ENCODE measurements at places on chromosomes 11 and 22. TPM values are rescaled to one million over a fixed set of nuclear protein-coding genes. Genes with fewer than 3 reads are reported as not detected.

DNA sequence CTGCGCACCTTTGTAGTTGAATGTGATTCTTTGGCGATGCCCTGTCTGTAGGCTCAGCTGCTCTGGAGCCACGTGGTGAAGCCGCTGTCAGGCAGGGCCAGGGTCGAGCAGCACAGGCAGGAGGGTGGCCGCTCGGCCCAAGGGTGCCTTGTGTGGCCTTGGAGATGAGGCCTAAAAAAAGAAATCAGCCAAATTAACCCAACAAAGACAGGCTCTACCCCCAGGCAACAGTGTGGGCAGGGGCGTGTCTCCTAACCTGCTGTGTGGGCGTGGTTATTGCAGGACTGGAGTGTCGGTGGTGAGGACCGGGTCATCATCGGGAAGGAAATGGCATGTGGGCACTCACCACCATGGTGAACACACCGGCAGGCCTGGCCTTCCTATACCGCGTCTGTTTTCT is 34.3 kb downstream of the CTTN start:
- no peaks in the 10 kb centered on the region for H3K27me3 ChIP-seq
- H3K27ac ChIP-seq, result no peak overlapping the region
- no peak for DNase-seq
- no peaks in the 10 kb centered on the region for H3K4me1 ChIP-seq

DNA sequence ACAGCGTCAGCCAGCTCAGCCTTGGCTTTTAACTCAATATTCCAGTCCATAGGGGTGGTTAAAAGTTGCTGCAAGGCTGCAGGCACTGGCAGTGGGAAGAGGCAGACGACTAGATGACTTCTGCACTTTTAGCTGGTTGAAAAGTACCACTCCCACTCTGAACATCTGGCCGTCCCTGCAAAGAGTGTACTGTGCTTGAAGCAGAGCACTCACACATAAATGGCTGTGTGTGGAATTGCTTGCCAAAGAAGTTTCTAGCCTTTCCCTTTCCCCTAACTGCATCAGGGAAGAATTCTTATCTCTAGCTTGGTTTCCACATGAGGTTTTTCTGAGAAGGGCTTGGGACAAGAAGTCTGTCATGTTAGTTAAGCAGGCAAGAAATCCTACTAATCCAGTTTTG is 5.1 kb upstream of the PHLDB1 start:
- peaks cover 34% of the 10 kb centered on the region for H3K36me3 ChIP-seq
- DNase-seq, result no peak
- H3K4me3 ChIP-seq, result no peak overlapping the region
- H3K4me1 ChIP-seq, result peaks cover 23% of the 10 kb centered on the region
- no peak overlapping the region for H3K27ac ChIP-seq

DNA sequence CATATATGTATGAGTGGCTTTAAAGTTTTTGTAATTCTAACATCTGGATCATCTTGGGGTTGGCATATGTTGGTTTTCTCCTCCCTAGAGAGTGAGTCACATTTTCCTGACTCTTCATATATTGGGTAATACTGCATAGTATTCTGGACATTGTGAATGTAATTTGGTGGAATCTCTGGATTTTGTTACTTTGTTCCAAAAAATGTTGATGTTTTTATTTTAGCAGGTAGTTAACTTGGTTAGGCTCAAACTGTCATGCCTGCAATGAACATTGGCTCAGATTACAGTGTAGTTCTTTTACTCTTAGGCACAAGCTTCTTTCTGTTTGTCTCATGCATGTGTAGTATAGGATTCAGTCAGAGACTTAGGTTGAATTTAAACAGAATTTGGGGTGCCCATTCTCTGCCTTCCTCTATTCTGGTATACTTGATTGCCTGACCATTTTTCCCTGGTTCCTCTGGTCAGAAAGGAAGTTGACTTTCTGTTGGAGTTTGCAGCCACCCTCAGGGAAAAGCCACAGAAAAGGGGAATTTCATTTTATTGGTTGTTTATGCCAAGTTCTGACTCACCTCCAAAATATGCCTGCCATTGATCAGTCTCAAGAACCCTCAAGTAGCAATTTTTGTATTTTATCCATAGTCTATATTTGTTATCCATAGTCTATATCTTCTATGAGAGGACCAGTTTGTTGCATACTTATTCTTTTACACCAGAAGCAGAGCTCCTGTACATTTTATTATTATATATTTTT is 151.7 kb downstream of the UVRAG start:
- peak overlapping the region; percentile 41 for H3K27ac ChIP-seq
- H3K27me3 ChIP-seq, result no peaks in the 10 kb centered on the region
- H3K4me1 ChIP-seq, result peaks cover 10% of the 10 kb centered on the region
- DNase-seq, result peak; percentile 84
- no peaks in the 10 kb centered on the region for H3K36me3 ChIP-seq

DNA sequence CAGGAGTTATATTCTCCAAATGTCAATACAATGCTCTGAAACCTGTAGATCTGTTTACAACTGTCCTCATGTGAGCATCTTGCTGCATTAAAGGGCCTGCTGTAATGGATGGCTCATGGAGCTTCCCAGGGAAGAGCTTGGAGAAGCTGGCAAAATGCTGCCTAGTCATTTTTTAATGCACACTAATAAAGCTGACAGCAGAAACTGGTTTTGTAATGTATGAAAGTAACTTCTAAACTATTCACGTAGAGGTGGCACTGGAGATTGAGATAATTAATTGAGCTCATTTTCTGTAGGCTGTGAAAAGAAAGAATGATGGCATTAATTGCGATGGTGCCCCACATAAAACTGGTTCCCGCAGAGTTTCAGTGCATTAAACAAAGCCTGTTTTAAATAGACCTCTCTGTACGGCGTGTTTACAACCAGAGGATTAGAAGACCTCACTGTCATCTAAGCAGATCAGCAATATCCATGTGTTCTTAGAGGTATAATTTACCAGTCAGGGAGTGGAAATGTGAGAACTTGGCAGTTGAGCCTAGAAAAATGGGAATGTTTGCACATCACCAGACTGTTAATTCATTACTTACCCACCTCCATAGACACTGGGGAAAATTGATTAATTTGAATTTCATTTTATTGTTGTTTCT is 16.0 kb downstream of the POLA2 start:
- H3K36me3 ChIP-seq, result peaks cover 13% of the 10 kb centered on the region
- peak overlapping the region; percentile 11 for H3K27ac ChIP-seq
- DNase-seq, result no peak
- no peaks in the 10 kb centered on the region for H3K27me3 ChIP-seq

DNA sequence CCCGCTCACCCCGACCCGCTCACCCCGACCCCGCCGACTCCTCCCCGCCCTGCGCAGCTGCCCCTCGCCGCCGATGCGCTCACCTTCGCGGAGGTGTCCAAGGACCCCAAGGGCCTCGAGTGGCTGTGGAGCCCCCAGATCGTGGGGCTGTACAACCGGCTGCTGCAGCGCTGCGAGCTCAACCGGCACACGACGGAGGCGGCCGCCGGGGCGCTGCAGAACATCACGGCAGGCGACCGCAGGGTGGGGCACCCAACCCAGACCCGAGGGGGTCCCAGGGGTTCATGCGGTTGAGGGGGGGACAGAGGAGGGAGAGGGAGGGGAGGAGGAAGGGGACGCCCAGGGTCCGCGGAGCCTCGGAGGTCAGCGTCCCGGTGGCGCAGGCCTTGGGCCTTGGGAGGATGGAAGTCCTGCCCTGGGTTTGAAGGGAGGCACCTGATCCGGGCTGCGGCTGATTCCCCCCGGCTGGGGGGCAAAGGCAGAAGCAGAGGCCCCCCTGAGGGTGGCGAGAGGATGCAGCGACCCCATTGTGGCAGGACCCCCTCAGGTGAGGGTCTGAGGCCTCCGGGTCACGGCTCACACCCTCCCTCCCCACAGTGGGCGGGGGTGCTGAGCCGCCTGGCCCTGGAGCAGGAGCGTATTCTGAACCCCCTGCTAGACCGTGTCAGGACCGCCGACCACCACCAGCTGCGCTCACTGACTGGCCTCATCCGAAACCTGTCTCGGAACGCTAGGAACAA is 9.2 kb downstream of the PKP3 start:
- DNase-seq, result no peak
- no peaks in the 10 kb centered on the region for H3K36me3 ChIP-seq
- H3K4me3 ChIP-seq, result no peak overlapping the region
- H3K27ac ChIP-seq, result no peak overlapping the region
- H3K27me3 ChIP-seq, result peaks cover 16% of the 10 kb centered on the region

- H3K4me1 ChIP-seq, result peaks cover 21% of the 10 kb centered on the region
- peak overlapping the region; percentile 95 for H3K27ac ChIP-seq
- DNase-seq, result no peak
- no peaks in the 10 kb centered on the region for H3K27me3 ChIP-seq
These were observed 762 bp downstream of the ANKRD13D start for GRCh38 chr11:67289651-67290479.

DNA sequence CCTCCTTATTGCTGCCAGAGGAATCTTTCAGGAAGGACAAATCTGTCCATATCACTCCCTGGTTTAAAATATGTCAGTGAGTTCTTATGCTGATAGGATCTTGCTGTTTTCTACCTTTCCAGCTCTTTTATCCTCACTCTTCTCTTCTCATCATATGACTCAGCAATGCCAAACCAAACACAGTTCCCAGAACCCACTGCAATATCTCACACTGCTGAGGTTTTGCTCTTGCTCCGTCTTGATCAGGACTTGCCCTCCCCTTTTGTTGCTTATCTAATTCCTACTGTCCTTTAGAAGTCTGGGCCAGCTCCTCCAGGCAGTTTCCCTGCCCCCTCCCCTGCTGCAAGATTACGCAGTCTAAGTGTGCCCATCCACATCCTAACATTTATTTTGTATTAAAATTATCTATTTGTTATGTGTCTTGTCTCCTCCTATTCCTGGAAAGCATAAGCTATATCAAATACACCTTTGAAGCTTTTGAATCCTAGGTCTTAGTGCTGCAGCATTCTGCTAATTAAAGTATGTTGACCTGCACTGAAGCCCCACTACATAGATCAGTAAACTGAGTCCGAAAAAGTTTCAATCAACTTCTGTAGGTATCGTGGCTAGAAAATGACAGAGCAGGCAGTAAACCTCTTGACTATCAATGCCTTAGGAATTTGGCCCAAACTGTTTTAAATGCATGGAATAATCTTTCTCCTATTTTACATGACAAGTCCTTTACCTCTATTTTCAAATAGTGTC is 119.2 kb upstream of the C11orf87 start:
- no peak overlapping the region for H3K4me3 ChIP-seq
- H3K4me1 ChIP-seq, result no peaks in the 10 kb centered on the region

DNA sequence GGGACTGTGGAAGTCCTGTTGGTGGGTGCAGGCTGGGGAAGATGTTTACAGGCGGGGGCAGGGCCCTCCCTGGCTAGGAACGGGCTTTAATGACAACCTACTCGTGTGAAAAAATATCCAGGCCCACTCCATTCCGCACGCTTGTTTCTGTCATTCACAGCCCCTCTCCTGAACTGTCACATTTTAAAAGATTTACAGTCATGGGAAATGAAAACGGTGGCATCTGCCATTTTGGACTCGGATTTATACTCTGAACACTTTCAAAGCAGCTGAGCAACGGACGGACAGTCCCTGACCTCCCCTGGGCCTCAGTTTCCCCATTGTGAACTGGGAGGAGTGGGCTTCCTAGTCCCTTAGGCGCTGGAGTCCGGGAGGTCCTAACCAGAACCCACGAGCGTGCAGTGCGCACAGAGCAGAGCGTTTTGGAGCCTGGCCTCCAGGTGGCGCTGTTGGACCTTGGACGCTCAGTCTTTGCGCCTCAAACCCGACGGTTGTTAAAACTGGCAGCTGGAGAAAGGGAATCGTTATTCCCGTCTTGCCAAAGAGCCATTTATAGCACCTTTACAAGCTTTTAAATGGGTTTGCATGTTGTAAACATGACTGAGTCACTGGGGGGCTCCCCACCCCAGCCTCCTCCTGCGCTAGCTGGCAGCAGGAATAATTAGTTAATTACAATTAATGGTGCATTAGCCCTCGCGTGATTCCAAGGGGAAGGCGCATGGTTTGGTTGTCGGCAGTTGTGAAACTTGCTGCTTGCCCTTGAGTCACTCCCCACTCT is 75.3 kb downstream of the FBLN1 start:
- no peaks in the 10 kb centered on the region for H3K4me1 ChIP-seq
- H3K4me3 ChIP-seq, result no peak overlapping the region
- no peaks in the 10 kb centered on the region for H3K27me3 ChIP-seq
- peaks cover 70% of the 10 kb centered on the region for H3K36me3 ChIP-seq
- H3K27ac ChIP-seq, result no peak overlapping the region

DNA sequence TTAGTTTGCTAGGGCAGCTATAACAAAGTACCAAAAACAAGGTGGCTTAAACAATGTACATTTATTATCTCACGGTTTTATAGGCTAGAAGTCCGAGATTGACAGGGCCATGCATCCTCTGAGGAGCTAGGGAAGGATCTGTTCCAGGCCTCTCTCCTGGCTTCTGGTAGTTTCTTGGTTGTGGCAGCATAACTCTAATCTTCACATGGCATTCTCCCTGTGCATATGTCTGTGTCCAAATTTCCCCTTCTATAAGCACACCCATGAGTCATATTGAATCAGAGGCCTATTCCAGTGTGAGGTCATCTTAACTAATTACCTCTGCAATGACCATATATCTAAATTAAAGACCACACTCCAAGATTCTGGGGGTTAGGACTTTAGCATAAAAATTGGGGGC is 31.3 kb upstream of the MMP13 start:
- H3K4me3 ChIP-seq, result no peak overlapping the region
- peak; percentile 88 for DNase-seq
- peaks cover 7% of the 10 kb centered on the region for H3K4me1 ChIP-seq
- H3K27me3 ChIP-seq, result no peaks in the 10 kb centered on the region
- no peaks in the 10 kb centered on the region for H3K36me3 ChIP-seq
- H3K27ac ChIP-seq, result no peak overlapping the region

DNA sequence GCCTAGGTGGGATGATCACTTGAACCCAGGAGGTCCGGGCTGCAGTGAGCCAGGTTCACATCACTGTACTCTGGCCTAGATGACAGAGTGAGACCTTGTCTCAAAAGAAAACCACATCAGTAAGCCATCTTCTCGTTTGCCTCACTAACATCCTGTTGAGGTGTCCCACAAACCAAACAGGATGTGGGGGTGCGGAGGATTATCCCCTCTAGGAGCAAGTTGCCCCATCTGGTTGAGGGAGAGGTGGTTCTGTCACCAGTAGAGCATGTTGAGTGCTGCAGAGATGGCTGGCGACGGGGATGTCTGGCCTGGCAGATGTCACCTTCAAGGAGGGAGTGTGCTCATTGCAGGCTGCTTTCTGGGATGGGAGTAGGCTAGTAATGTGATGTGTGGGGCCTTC is 72.4 kb downstream of the ZNRF3 start:
- H3K4me1 ChIP-seq, result peaks cover 9% of the 10 kb centered on the region
- H3K27me3 ChIP-seq, result no peaks in the 10 kb centered on the region
- no peak for DNase-seq
- no peak overlapping the region for H3K4me3 ChIP-seq
- no peak overlapping the region for H3K27ac ChIP-seq
- no peaks in the 10 kb centered on the region for H3K36me3 ChIP-seq

- H3K4me1 ChIP-seq, result no peaks in the 10 kb centered on the region
- H3K27ac ChIP-seq, result no peak overlapping the region
- H3K36me3 ChIP-seq, result no peaks in the 10 kb centered on the region
- H3K27me3 ChIP-seq, result no peaks in the 10 kb centered on the region
These were observed 313.1 kb downstream of the KIRREL3 start for GRCh38 chr11:126687477-126687876.

WNT7B gene
- under 0.01 TPM for total RNA-seq

DDTL gene
- 0.36 TPM for total RNA-seq

TRIM49B gene
- total RNA-seq, result not detected
